ENCODE measurements at places on chromosomes 3 and 15.
A peak's percentile ranks its signal among the peaks of the same experiment; 100 is the strongest.

DNA sequence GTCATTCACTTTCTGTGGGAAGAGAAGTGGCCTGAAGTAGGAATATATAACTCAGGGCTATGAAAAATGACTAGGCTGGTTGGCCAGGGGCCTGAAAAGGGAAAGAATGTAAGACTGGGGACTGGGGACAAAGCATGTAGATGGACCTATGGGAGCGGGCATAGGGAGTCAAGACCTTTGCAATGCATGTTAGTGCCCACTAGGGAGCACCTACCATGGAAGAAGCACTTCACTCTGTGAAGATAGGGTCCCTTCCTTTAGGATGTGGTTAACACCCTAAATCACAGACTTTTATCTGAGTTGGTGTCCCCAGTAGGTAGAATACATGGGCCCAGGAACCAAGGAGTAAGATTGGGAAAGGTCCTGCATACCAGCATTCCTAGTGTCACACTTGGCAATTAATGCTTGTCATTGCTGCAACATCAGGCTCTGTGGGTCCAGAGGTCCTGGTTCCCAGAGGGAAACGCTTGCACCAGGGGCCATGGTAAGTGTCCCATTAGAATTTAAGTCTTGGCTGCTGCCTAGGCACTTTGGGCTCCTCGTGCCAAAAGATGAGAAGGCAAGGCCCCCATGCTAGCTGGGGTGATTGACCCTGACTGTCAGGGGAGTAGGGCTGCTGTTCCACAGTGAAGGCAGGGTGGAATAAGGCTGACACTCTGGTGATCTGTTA lies 79.6 kb downstream of the CRYGS start:
- peak; percentile 6 for DNase-seq

DNA sequence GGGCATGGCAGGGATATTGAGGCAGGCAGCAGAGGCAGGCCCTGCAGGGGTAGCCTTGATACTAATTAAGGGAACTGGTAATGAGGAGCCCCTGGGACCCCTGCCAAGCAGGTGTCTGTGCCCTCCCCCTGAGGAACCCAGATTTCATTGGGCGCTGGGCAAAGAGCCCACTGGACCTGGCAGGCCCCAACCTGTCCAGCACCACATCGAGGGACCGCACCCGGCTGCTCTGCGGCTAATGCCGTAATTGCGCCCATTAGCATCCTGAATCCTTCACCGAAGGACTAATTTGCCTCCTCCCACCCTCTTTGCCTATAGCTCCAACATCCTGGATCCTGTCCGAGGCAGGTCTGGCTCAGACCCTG lies 13.7 kb upstream of the SEMA3B start:
- no peak for DNase-seq

GRCh38 chr3:8027954-8028353 lies 473.7 kb upstream of the LMCD1 start:
- DNase-seq, result no peak

DNA sequence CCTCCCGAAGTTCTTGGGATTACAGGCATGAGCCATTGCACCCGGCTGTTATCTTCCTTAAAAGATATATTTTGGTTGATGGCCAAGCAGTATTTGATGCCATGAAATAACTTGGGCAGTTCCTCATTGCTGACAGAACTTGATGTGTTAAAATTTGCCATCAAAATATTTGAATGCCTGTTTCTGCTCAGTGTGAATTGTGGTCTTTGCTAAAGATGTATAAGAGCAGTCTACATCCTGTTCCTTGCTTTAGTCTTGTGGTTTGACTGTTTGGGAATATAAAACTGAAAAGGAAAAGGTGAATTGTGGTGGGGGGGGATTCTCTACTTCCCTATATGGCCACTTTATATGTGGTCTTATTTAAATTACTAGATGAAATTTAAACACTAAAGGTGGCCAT lies 14.0 kb downstream of the TRIM71 start:
- DNase-seq, result no peak

DNA sequence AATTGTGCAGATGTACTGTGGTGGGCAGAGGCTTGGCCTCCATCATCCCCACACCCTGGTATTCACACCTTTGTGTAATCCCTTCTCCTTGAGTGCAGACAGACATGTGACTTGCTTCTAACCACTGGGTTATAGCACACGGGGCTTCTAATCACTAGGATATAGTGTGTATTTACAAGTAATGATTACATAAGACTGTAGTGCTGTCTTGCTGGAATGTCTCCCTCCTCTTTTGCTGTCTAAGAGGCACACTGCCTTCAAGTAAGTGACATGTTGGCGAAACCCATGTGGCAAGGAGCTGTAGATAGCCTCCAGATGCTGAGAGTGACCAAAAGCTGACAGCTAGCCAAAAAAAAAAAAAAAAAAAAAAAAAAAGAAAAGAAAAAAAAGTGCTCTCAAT lies 542.7 kb upstream of the MDFIC2 start:
- no peak for DNase-seq

GRCh38 chr3:141523615-141524375 lies 37.0 kb downstream of the RASA2 start:
- no peak for DNase-seq

- no peak for DNase-seq
Observed at GRCh38 chr15:97009031-97009431, 678.5 kb downstream of the NR2F2 start.

GRCh38 chr3:169846458-169847193 lies 23.1 kb downstream of the LRRC31 start:
- no peak for DNase-seq

GRCh38 chr3:127549826-127550467 lies 40.6 kb downstream of the TPRA1 start:
- no peak for DNase-seq

GRCh38 chr3:142987707-142988106 lies 13.7 kb upstream of the U2SURP start:
- DNase-seq, result peak; percentile 44

GRCh38 chr15:73914145-73914544 lies 12.1 kb upstream of the LOXL1 start:
- no peak for DNase-seq
